ENCODE measurements at places on chromosomes 2 and 18. TPM values are rescaled to one million over a fixed set of nuclear protein-coding genes. Genes with fewer than 3 reads are reported as not detected.

Gene NCKAP5
- total RNA-seq, result not detected

DNA sequence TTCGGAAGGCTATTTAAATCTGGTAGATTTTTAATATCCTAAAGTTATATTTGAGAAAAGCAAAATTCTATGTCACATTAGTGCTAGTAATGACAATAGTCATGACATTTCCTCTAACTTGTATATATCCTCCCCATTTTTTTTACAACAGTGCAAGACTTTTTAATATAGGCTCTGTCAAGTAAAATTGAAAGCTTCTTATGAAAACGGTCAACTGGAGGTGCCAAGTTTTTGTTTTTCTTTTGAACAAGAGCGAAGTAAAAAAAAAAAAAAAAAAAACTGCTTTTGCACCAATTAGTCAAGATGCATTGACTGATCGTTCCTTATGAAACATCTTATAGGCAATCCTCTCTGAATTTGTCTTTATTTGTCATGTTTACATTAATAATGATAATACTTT lies 389.3 kb downstream of the STK39 start:
- no peak overlapping the region for H3K4me3 ChIP-seq
- DNase-seq, result no peak
- no peaks in the 10 kb centered on the region for H3K36me3 ChIP-seq
- H3K4me1 ChIP-seq, result no peaks in the 10 kb centered on the region

GRCh38 chr2:240988571-240989271 lies 9.7 kb upstream of the SNED1 start:
- H3K27ac ChIP-seq, result no peak overlapping the region
- H3K4me1 ChIP-seq, result peaks cover under 1% of the 10 kb centered on the region

Gene TANC1
- 0.47 TPM for total RNA-seq

Gene FNDC4
- not detected for total RNA-seq

Gene NT5C1B
- total RNA-seq, result not detected

Gene TNS1
- total RNA-seq, result 0.25 TPM

Gene PMAIP1
- total RNA-seq, result 100 TPM
